GM23338 (cell line): ENCODE measurements at places on chromosomes 11 and 22.
A peak's percentile ranks its signal among the peaks of the same experiment; 100 is the strongest.

DNA sequence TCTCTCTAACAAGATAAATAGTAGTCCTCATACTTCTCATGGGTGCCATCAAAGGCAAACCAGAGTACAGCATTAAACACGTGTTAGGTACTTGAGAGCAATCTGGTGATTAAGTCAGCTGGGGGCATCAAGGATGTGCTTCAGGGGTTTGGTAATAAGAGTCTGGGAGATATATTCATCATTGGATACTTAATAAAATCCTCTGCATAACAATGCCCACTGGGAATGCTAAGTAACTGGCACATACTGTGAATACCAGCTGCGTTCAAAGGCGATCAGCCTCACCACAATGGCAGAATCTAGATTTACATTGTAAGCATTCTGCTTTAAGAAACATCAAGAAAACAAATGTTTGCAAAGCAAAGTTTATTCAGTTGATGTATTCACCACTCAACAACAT lies 268.6 kb upstream of the PITPNB start:
- DNase-seq, result peak; percentile 53

- DNase-seq, result peak; percentile 81
These were observed 34.3 kb downstream of the TSPAN18 start for GRCh38 chr11:44760917-44761550.

DNA sequence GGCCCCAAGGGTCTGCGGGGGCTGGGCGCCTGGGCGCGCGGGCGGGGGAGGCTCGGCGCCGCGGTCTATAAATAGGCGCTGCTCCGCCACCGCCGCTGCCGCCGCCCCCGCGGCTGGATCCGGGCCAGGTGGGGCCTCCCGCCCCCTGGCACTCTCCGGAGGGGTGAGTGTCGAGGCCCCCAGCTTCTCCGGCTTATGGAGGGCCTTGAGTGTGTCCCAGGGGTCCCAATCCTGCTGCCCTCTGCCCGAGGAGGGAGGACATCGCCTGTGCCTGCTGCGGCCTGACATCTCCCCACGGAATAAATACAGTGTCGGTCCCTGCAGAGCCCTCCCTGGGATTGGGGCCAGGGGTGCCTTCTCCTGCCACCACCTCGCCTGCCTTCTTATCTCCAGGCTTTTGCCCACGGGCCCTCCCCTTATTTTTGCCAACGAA lies 4.3 kb upstream of the GP1BB start:
- DNase-seq, result no peak

GRCh38 chr11:75275581-75275980 lies 35.0 kb downstream of the TPBGL start:
- peak; percentile 62 for DNase-seq

DNA sequence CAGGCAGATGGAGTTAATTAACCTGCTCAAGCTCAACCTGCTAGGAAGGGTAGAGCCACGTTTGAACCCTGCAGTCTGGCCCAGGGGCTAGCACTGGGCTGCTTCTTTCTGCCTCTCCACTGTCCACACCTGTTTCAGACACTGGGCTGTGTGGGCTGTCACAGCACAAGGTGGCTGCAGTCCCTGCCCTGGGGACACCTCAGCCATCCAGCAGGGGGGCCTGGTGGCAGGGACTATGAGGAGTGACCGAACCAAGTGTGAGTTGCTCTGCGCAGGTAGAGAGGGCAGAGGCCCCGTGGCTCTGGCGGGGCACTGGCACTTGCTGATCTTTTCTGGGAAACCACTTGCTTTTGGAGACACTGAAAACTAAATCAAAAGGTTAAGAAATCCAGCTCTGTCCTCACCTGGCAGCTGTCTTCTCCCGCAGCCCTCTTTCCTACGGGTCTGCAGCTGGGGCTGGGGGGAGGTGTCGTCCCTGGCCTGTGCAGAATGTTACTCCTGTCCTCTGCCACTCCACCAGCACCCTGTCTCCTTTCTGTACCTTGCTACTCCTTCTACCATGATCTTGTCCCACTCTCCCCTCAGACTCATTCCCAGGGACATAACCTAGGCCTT lies 5.8 kb downstream of the BAD start:
- DNase-seq, result no peak

DNA sequence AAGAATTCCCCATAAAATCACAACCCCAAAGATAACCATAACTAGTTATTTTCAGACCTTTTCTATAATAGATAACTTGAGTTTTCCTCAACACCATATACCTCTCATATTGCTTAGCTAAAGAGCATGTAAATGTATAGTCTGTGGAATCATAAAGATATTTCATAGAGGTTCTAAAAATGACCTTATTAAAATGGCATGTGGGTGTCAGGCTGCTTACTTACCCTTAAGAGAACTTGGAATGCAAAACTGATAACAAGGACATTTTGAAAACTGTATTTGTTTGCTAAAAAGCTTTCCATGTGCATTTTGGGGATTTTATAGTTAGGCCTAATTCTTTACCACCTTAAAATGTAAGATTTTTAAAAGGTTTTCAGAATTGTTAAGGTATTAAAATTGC lies 4.7 kb downstream of the SIK2 start:
- no peak for DNase-seq

DNA sequence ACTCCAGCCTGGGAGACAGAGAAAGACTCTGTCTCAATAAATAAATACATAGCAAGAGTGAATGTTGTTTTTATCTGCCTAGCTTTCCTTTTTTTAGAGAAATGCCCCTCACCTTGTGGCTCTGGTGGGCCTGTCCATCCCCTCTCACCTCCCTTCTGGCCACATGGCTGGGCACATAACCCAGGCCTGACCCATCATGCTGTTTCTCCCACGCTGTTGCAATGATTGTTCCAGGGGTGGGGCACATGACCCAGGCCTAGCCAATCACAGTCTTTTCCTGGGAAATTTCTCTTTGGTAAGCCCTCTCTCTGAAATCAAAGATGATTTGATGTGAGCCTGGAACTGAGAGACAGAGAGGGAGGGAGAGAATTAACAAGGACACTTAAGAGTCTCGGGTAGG lies 5.5 kb upstream of the CYTH4 start:
- DNase-seq, result no peak

GRCh38 chr11:15107730-15108515 lies 6.8 kb upstream of the INSC start:
- DNase-seq, result no peak

DNA sequence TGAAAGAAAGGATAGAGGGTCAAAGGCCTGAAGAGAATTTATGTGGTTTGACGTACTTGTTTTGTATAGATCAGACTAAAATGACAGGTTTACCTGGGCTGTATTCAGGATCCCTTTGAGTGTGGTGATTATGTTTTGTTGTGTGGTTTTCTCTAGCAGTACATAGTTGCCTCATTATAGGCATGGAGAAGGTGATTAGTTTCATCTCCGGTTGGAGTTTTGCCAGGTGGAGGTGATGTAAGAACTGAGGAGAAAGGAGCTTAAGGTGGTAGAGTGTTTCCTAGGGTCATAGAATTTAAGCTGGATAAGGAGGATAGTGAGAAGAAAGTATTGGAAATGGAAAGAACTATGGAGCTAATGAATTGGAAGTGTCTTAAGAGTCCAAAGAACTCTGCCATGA lies 229.0 kb downstream of the TMEM135 start:
- no peak for DNase-seq

DNA sequence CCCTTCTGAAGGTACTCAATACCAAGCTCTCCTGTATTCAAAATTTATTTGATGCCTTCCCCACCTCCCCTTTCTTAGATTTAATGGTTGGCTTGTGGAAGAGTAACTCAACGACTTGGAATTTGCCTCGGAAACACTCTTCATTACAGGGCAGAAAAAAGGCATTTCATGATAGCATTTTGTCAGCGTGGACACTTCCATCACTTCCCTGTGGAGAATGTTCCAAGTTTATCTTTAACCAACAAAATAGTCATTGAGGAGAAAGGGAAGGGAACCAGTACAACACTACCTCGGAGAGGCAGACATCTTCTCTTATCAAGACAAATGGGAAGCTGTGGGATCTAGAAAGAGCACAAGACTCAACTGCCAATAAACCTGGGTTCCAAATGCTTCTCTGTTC lies 177.2 kb upstream of the MTMR2 start:
- DNase-seq, result no peak
